HTR-8/SVneo (cell line): ENCODE measurements at places on chromosomes 5 and 9.

DNA sequence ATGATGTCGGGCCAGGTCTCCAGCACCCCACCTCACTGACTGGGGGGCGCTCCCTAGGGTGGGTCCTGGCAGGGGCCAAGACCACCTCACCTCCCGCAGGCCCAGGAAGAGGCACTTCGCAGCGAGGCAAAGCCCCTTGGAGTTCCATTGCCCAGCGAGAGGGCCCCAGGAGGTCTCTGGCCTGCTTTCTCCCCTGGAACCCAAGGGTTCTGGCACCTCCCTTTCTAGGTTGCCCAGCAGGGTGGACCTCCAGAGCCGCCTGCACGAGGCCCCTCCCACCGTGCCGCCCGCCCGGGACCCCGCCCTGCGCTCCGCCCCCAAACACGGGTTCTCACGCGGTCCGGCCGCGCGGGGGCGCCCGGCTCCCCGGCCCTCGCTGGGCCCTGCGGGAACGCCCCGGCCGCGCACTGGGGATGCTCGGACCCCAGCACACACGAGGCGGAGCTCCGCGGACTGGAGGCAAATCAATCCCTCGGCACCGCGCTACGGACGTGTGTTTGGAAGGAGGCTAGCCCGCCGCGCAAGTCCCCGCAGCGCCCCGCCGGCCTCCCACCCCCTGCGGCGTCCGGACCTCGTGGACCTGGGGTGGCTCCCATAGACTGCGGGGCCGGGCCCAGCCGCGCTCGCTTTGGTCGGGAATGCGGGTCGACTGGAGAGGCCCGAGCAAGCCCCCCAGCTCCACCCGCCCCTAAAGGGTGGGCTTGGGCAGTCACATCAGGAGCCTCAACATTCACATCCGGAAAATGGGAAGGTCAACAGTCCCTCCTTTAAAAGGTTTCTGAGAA, 99.5 kb upstream of the LMX1B start:
- peak; percentile 55 for DNase-seq

GRCh38 chr5:141982626-141983025, 13.7 kb downstream of the RNF14 start:
- DNase-seq = no peak

- DNase-seq = no peak
These were observed 346.4 kb upstream of the RIOK2 start for GRCh38 chr5:97529354-97529985.

- DNase-seq = no peak
These were observed 627.2 kb downstream of the ISL1 start for GRCh38 chr5:52010454-52010853.

GRCh38 chr9:135329571-135330306, 149.8 kb upstream of the PPP1R26 start:
- no peak for DNase-seq

GRCh38 chr5:180589771-180590542, 1.3 kb downstream of the SCGB3A1 start:
- no peak for DNase-seq

DNA sequence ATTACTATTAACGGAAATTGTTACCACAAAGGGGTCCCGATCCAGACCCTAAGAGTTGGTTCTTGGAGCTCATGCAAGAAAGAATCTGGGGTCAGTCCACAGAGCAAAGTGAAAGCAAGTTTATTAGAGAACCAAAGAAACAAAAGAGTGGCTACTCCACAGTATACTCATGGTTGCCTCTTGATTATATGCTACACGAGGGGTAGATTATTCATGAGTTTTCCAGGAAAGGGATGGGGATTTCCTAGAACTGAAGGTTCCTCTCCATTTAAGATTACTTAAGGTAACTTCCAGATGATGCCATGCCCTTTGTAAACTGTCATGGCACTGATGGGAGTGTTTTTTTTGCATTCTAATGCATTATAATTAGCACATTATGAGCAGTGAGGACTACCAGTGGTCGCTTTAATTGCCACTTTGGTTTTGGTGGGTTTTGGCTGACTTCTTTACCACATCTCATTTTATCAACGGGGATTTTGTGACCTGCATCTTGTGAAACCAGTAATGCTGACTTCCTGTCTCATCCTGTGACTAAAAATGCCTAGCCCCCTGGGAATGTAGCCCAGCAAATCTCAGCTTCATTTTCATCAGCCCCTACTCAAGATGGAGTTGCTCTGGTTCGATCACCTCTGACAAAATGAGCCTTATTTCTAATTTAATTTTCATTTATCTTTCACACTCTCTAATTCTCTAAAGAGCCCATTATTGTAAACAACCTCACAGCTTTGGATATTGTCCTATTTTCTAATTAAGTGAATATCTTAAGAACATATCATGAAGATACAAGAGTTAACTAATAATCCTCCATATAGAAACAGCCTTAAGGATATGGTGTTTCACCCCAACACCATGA, 336.3 kb downstream of the RASEF start:
- no peak for DNase-seq

DNA sequence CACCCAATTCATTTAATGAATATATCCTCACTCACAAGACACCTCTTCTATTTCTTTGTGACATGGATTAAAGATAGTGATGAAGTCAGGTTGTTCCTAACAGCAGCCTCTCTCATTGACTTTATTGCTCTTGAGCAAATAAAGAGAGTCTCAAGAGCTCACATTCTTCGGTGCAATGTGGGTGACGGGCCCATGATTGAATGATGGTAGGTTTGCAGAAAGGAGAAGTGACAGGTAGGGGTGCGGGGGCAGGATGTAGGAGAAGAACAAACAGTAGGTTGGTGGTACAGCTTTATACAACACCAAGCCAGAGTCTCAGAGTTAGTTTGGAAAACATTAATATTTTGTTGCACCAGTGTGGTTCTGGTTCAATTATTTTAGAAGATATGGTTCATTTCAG, 122.2 kb downstream of the SLIT3 start:
- no peak for DNase-seq

DNA sequence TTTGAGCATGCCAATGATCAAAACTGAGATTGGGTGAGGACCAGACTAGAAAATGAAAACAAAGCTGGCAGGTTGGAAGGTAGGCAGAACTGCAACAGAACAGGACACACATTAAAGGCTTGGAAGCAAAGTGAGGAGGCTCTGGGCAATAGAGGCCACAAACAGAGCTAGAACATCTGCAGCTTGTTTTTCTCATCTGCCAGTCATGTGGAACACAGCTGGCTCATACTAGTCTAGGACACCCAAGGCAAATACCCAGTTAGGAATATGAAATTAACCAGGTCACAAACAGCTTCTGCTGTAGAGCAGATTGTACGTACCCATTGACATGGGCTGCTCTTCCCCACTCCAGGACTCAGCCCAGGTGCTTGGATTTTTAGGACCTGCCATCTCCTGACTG, 61.7 kb downstream of the SPEF2 start:
- DNase-seq = no peak

GRCh38 chr9:24572406-24572805, 26.7 kb upstream of the IZUMO3 start:
- no peak for DNase-seq

DNA sequence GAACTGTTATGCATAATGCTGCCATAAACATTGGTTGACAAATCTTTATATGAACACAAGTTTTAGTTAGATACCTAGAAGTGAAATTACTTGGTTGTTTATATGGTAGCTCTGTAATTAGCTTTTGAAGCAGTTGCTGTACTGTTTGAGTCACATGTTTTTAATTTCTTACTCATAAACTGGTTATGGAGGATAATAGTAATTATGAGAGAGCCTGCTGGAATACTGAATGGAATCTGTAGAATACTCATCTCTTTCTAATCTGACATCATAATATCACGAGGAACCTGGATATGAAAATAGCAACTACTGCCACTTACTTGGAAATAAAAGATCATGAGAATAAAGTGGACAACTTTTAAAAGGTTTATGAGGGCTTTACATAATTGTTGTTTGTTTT, 509.2 kb downstream of the CETN3 start:
- no peak for DNase-seq

DNA sequence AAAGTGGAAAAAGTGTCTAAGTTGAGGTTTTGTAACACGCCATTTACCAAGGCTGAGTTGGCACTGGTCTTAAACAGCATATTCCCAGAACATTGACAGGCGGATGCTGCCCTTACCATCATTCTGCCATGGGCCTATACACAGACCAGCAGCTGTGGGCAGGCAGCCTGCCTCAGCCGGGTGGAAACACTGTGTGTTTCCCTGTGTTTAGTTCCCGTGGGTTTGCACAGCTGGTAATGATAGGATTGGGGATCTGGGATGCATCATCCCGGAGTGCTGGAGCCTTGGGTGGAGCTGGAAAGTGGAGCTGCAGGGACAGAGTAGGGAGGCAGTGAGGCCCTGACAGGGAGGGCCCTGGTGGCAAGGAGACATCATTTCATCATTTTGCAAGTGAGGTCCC, 5.5 kb upstream of the FGD3 start:
- DNase-seq = no peak

- no peak for DNase-seq
These were observed 35.9 kb downstream of the STOM start for GRCh38 chr9:121333950-121334773.

DNA sequence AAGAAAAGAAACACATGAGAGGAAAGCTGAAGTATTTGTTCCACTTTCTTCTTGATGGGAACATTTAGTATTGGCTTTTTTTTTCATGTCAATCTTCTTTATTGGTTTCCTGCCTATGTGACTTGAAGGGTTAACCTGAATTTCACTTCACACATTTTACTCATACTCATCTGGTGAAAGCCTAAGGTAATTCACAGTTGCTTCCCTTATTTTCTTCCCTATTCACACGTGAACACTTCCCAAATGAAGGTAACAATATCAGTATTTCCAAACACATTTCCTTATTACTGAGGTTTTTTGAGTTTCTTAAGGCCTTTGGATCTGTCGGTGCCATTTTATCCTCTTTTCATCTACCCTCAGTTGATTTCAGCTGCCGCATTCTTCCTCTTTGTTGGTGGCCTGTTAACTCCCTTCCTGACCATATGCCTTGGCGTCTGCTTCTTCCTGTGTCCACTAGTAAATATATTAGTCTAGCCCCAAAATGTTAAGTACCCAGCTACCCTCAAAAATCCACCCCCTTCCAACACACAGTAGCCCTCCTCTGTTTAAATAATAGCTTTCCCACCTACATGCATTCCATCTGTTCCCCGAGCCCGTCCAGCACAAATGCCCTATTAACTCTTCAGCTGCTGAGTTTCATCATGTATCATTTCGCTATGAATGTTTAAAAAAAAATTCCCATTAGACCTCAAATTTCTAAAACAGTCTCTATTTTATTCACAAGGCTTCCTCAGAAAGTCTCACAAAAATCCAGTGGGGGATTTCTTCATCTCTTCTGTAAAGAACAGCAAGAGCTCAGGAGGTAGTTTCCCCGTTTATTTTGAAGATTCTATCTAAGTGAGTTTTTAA, 97.3 kb downstream of the USP20 start:
- no peak for DNase-seq

DNA sequence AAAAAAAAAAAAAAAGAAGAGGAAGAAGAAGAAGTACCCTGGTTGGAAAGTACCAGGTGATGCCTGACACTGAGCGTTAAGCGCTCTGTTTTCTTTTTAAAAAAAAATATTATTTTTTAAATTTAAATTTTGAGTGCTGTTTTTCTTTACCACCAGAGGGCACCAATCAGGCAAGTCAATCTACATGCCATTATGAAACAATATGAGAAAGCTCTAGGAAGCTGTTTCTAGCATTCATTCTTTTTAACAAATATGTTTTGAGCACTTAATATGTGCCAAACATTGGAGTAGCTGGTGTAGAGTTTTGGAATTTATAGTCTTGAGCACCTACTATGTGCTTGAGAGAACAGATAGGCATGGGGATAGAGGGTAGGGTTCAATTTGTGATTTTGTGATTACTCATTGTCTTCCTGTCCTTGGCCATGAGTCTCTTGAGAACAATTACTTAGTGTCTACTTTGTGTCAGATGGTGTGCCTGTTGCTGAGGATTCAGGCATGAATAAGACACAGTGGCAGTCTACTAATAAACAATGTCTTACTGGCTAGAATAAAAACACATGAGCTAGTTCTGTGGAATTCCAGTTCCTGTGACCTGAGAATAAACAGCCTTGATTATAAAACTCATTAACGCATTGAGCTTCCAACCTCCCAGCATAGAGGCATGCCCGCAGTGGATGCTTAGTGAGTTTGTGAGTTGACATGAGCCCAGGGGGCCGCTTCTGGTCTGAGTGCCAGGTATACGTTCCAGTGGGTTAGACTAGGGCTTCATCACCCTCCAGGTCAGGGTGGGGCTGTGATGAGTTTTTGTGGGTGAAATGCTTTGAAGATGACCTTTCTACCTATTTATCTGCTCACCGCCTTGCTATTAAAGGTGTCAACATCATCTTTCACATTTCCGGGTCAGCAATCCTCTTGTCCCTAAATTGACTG, 3.0 kb upstream of the UBE2R2 start:
- peak; percentile 15 for DNase-seq

- no peak for DNase-seq
These were observed 262.1 kb downstream of the RFX3 start for GRCh38 chr9:3263698-3264097.

- no peak for DNase-seq
These were observed 154.5 kb downstream of the CWC27 start for GRCh38 chr5:64923151-64923685.

- DNase-seq = no peak
These were observed 140.9 kb upstream of the SPEF2 start for GRCh38 chr5:35476797-35477196.

GRCh38 chr9:1140057-1140456, 89.9 kb downstream of the DMRT2 start:
- DNase-seq = no peak

DNA sequence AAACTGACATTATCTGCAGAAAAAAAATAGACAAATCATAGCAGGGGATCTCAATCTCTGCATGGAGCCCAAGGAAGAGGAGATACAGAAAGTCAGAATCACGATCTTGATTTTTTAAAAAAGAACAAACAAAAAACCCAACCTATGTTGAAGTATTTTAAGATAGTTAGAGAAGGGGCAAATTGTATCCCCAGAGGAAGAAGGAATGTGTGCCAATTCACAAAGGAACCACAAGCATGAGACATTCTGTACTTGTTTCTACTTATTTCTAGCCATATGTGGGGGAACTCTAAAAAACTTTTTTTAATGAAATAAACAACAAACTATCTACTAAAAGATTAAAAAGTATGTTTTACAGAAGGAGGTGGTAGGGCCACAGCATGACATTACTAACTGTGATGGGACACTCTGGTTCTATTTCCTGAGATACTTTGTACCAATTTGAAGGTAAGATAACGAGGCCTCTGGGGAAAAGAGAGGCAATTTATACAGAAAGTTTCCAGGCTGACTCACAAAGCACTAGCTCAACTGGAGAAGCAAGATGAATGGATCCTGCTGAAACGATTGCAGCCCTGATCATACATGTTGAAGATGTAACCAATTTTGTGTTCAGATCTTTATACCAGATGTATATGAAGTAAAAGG, 22.5 kb downstream of the RANBP3L start:
- no peak for DNase-seq

- DNase-seq = no peak
These were observed 6.5 kb downstream of the SPAAR start for GRCh38 chr9:35915681-35916294.

- DNase-seq = no peak
These were observed 270.2 kb upstream of the PDE4D start for GRCh38 chr5:60163762-60164161.

DNA sequence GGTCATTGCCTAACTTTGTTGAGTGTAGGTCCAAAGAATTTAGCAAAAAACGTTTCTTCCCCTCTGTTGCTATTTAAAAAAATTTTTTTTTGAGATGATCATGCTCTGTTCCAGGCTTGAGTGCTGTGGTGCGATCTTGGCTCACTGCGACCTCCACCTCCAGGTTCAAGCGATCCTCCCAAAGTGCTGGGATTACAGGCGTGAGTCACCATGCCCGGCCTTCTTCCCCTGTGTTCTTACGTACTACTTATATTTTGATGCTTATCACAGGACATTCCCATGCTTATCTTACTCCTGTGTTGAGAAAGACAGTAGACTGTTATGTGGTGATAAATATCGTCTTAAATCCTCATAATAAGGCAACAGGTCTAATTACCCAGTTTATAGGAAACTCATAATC, 2.5 kb downstream of the ACER2 start:
- no peak for DNase-seq
